Epithelial cell of proximal tubule (primary cell): ENCODE measurements at places on chromosomes 1 and 21. TPM values are rescaled to one million over a fixed set of nuclear protein-coding genes. Genes with fewer than 3 reads are reported as not detected.
A peak's percentile ranks its signal among the peaks of the same experiment; 100 is the strongest.

The GUCA2B gene
- not detected in 2 replicates for total RNA-seq

DNA sequence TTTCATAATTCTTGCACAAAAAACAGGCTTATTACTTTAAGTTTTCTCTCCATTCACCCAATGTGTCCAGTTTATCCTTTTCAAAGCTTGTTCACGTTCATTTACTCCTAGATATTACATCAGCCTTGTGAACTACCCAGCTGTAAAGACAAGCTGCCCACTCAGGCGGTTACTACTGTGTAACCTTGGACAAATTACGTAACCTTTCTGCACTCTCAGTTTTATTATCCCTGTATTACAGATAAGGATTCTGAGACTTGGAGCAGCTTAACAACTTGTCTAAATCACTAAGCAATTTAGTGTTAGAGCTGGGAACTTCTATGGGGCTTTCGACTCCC lies 20.5 kb upstream of the LPAR3 start:
- peak; percentile 81 for DNase-seq

DNA sequence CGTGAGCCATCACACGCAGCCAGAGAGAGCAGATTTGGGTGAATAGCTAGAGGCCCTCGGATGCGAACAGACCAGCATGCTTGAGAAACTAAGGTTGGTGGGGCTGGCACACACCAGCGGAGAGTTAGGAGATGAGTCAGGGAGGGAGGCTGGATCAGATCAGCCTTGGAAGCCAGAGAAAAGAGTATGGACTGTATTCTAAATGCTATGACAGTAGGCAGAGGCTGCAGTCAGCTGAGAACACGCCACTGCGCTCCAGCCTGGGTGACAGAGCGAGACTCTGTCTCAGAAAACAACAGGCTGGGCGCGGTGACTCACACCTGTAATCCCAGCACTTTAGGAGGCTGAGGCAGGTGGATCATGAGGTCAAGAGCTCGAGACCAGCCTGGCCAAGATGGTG lies 4.0 kb upstream of the PLEKHM2 start:
- DNase-seq: peak; percentile 85

The KRTAP11-1 gene
- total RNA-seq: not detected in 2 replicates

The PLXNA2 gene
- total RNA-seq: 5.7 and 8.5 TPM in 2 replicates

DNA sequence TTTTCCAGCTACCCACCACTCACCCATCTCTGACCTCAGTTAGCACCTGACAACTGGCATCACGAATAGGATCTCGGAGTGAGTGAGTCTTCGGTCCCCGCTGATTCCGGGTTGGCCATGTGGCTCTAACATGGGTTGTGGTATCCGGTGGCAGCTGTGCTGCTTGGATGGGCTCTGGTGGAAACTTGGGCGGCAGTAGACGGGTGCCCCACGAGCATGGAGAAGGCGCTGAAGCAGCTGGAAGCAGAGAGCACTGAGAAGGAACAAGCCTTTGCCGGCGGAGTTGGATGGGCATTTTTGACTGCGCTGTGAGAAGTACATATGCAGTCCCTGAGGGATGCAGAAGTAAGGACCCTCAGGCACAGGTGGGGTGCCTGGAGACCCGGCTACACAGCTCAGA lies 1044.0 kb upstream of the ADGRL4 start:
- no peak for DNase-seq

The OR6K3 gene
- not detected in 2 replicates for total RNA-seq

The LRRC71 gene
- not detected in 2 replicates for total RNA-seq

The CRYZL1 gene
- 15.5 and 27.2 TPM in 2 replicates for total RNA-seq

The PTPRC gene
- not detected in 2 replicates for total RNA-seq

- no peak for DNase-seq
Measured at GRCh38 chr21:46093668-46094400, 4.1 kb upstream of the COL6A2 start.

- no peak for DNase-seq
Measured at GRCh38 chr1:161266202-161266601, 7.7 kb downstream of the PCP4L1 start.

The TMCC2 gene
- 4.4 and 5.0 TPM in 2 replicates for total RNA-seq

GRCh38 chr1:219945795-219946194 lies 17.4 kb upstream of the SLC30A10 start:
- no peak for DNase-seq

DNA sequence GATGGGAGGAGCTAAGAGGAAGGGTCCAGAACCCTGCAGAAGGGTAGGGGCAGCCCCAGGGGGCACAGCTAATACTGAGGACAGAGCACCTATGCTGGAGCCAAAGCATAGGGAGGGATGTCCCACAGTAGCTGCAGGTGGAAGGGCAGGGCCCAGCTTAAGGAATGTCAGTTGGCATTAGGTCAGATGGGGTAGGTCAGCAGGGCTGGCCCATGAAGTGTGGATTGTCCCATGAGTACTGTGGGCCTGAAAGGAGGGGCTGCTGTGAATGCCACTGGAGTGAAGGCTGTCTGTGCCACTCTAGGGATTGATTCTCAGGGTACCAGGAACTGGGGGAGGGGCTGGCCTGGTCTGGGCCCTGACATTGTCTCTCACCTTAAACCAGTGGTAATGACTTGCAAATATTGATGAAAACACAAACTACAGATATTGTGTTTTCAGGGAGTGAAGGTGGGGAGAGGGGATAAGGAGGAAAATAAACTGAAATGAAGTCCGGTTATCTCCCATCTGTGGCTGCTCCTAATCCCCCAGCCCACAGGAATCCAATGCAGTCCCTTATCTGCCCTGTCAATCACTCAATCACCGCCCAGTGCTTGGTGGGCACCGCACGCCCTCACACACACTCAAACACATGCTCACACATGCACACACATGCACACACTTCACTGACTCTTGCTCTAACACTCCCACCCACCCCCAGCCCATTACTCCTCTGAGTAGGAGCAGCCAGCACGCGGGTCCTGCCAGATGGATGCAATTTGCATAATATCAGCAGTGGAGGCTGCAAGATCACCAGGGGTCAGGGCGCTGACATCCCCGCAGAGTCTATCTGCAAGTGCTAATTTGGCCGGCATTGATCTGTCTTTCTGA lies 27.8 kb downstream of the DMAP1 start:
- no peak for DNase-seq

The PLPP3 gene
- total RNA-seq: 2.2 and 3.9 TPM in 2 replicates

The KIF26B gene
- total RNA-seq: 2.8 and 2.9 TPM in 2 replicates

GRCh38 chr21:20642681-20643080 lies 355.5 kb upstream of the NCAM2 start:
- DNase-seq: no peak

DNA sequence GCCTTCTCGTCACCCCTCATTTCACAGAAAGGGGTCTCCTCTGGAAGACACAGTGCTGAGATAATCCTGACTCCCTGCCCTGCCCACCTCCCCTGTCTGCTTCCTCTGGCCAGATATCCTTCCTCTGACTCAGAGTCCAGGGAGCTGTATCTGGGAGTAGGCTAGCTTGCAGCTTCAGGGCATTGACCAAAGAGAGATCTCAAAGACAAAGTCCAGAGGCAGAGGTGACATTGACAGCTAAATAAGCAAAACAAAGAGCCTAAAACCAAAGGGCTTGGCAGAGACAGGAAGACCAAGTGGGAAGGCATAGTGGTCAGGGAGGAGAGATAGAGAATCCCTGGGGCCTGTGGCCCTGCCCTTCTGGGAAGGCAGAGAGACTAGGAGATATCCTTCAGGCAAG lies 64.9 kb downstream of the TNR start:
- DNase-seq: no peak

DNA sequence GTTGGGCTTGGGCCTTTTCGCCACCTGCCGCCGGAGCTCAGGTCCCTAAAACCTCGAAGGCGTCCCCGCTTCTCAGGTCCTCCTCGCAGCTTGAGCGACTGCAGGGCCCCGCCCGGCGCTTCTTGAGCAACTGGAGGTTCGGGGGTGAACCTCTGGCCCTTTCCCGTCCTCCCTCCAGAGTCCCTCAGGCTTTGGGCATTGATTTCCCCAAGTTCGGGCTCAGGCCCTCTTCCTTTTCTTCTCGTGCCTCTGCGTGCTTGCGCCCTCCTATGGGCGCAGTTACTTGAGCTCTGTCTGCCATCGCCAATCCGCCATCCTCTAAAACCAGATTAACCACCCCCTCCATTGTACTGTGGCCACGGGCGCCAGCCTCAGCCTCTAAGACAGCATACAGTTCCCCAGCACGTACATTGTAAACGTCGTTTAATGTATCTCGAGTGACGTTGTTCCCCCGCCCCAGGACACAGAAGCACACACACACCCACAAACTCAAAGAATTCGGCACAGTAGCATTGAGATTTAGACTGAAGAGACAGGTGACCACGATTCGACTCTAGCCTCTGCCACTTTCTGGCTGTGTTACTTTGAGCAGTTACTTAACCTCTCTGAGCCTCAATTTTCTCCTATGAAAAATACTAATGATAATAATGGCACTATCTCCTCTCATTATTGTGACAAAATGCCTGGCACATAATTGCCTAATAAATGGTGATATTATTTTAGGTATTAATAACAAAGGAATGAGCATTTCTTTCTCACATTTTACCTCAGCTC lies 22.6 kb downstream of the BTG2 start:
- no peak for DNase-seq

The FNDC5 gene
- total RNA-seq: not detected in 2 replicates

DNA sequence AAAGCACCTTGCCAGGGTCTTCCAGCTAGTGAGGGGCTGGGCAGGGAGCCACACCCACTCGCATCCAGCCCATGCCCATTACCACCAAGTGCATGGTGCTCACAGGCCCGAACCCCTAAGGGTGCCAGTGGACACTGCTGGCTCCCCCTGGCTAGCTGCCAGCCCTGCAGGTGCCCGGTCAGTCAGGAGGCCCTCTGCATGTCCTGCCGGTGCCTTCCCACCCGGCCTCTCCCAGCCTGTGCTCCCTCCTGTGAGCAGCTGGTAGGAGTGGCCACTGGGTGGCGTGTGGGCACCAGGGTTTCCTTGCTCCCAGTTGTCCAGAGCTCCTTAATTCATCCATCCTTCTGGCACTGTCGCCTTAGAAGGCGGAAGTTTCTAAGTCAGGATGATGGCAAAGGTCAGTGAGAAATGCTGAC lies 33.4 kb downstream of the QSOX1 start:
- DNase-seq: no peak

The SLC2A5 gene
- total RNA-seq: not detected in 2 replicates

- DNase-seq: no peak
Measured at GRCh38 chr1:41670217-41670957, 185.9 kb upstream of the EDN2 start.

The KRTAP12-1 gene
- total RNA-seq: not detected in 2 replicates

DNA sequence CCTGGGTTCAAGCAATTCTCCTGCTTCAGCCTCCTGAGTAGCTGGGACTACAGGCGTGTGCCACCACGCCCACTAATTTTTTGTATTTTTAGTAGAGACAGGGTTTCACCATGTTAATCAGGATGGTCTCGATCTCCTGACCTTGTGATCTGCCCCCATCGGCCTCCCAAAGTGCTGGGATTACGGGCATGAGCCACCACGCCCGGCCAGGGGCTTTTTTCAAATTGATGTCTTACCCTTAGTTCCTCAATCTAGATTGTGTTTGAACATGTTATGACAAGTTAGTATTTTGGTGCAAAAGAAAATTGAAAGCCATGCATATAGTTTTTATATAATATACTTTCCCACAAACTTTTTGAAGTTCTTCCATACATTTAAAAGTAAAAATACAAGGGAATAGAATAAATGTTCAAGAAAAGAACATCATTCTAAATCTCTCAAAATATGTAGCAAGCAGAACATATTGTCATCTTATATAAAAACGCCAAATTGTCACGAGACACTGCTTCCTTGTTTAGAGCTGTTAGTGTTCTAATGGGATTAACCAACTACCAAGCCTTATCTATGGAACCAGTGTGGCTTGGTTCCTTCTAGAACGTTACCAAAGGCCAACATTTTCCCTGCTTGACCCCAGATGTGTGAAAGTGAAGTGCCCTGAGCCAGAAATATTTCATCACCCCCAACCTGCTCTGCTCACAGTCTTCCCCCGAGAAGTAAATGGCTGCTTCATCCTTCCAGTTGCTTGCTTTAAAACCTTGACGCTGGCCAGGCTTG lies 9.5 kb upstream of the PLEKHM2 start:
- no peak for DNase-seq

The TRIM58 gene
- total RNA-seq: 2.0 and 6.0 TPM in 2 replicates

- no peak for DNase-seq
Measured at GRCh38 chr1:115412286-115412685, 74.2 kb upstream of the NGF start.
